ENCODE measurements at places on chromosomes 11 and 22. TPM values are rescaled to one million over a fixed set of nuclear protein-coding genes. Genes with fewer than 3 reads are reported as not detected.

CCDC116 gene
- total RNA-seq = not detected

TNNI2 gene
- 12.9 TPM for total RNA-seq

DNA sequence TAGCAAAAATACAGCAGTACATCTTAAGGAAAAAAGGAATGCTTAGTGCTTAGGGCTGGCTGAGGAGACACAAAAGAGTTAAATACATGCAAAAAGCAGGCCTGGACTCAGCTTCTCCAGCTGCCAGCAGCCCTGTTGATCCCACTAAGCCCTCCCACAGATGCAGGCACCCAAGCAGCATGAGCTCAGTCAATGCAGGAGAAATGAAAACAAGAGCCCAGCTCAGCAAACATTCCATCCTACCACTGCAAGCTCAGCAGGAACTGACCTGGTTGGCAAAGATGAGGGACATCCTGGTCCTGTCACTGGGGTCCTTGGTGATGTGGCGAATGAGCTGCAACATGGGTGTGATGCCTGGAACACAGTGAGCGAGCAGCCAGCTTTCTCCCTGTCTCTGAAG, 5.8 kb downstream of the CYB5R2 start:
- H3K27me3 ChIP-seq = no peaks in the 10 kb centered on the region
- no peak overlapping the region for H3K4me3 ChIP-seq
- H3K36me3 ChIP-seq = no peaks in the 10 kb centered on the region
- no peak overlapping the region for H3K27ac ChIP-seq
- H3K4me1 ChIP-seq = peaks cover 6% of the 10 kb centered on the region

GRCh38 chr11:12319461-12319951, 57.9 kb upstream of the PARVA start:
- peaks cover 10% of the 10 kb centered on the region for H3K4me1 ChIP-seq
- H3K27me3 ChIP-seq = no peaks in the 10 kb centered on the region
- DNase-seq = no peak
- no peak overlapping the region for H3K4me3 ChIP-seq
- no peak overlapping the region for H3K27ac ChIP-seq

- no peak overlapping the region for H3K4me3 ChIP-seq
- no peaks in the 10 kb centered on the region for H3K4me1 ChIP-seq
- DNase-seq = no peak
- no peak overlapping the region for H3K27ac ChIP-seq
Measured at GRCh38 chr22:48835364-48835763, 992.3 kb downstream of the BRD1 start.

GRCh38 chr22:20298110-20298802, 21.6 kb downstream of the DGCR6L start:
- H3K27me3 ChIP-seq = no peaks in the 10 kb centered on the region
- peaks cover 15% of the 10 kb centered on the region for H3K4me1 ChIP-seq
- peak; percentile 82 for DNase-seq
- peak overlapping the region; percentile 69 for H3K4me3 ChIP-seq
- H3K27ac ChIP-seq = no peak overlapping the region
- no peaks in the 10 kb centered on the region for H3K36me3 ChIP-seq

GRCh38 chr11:112884012-112884767, 77.0 kb upstream of the NCAM1 start:
- no peak overlapping the region for H3K4me3 ChIP-seq
- no peak overlapping the region for H3K27ac ChIP-seq
- H3K4me1 ChIP-seq = no peaks in the 10 kb centered on the region
- DNase-seq = no peak

DNA sequence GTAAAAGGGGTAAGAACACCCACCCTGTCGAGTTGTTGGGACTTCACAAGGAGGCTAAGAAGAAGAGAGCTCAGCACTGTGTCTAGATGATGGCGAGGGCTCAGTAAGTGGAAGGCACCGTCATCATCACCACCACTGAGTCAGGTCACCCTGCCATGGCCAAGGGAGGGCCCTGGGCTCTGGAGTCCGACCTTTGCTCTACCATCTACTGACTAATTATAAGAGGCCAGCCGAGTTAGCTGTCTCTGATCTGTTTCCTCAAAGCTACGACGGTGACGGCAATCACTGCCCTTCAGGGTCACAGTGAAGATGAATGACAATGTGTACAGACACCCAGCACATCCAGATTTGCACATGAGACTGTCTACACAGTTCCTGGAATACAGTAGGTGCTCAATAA, 29.3 kb downstream of the KIAA0930 start:
- peaks cover 14% of the 10 kb centered on the region for H3K36me3 ChIP-seq
- no peak overlapping the region for H3K4me3 ChIP-seq
- no peak overlapping the region for H3K27ac ChIP-seq
- peaks cover 8% of the 10 kb centered on the region for H3K4me1 ChIP-seq
- H3K27me3 ChIP-seq = no peaks in the 10 kb centered on the region
